Activated naive CD4-positive, alpha-beta T cell treated with anti-CD3 and anti-CD28 coated beads, Interleukin-2, amount 50 U/mL, for 72 hours (primary cell): ENCODE measurements at places on chromosomes 5 and 9. TPM values are rescaled to one million over a fixed set of nuclear protein-coding genes. Genes with fewer than 3 reads are reported as not detected.

PFN3 gene
- total RNA-seq = not detected

ZNF879 gene
- total RNA-seq = 2.7 TPM

LEAP2 gene
- 1.5 TPM for total RNA-seq

CCNO gene
- total RNA-seq = not detected

PCDHB11 gene
- not detected for total RNA-seq

TSSK1B gene
- not detected for total RNA-seq

BRINP1 gene
- not detected for total RNA-seq

SPATA31D4 gene
- total RNA-seq = not detected

ANGPTL2 gene
- not detected for total RNA-seq

CDH9 gene
- not detected for total RNA-seq

KCNIP1 gene
- total RNA-seq = not detected
